ENCODE measurements at places on chromosomes 4 and X.

- DNase-seq: no peak
Observed at GRCh38 chr4:173259310-173259709, 74.8 kb downstream of the HMGB2 start.

DNA sequence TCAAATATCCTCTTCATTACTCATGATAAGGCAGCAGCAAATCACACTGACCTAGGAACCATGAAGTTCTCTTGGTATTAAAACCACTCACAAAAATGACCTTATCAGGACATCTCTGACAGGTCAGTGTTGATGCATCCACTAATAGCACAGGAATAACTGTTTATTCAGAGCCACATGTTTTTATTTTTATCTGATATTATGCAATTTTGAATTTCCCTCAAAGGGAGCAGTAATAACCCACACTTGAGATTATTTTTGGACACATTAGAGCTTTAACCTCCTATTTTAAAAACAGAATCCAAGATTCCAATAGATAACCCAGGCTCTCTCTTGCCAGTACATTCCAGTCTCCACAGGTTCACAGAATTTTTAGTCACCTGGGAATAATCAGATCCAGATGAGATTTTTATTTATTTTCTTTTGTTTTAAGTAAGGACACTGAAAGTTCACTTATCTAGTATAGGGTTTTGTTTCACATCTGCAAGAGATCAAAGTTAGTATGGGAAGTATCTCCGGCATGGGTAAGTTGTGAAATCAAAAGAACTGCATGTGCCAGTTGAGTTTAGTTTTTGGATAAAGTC is 36.3 kb upstream of the MYOZ2 start:
- DNase-seq: no peak

- DNase-seq: no peak
Observed at GRCh38 chr4:132958457-132959263, 190.4 kb upstream of the PCDH10 start.

GRCh38 chr4:130747842-130748241 is 1651.9 kb downstream of the C4orf33 start:
- DNase-seq: no peak

DNA sequence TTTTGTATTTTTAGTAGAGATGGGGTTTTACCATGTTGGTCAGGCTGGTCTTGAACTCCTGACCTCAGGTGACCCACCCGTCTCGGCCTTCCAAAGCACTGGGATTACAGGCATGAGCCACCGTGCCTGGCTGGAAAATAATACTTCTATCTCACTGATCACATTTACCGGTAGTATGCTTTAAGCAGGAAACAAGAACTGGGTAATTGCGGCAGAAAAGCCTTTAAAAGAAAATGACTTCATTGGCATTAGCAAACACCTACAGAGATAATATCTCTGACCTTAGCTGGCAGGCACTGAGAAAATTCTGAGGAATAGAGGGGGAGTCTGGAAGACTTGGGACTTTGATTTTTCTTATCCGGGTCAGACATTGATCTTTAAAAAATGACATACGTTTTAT is 78.5 kb downstream of the SHROOM3 start:
- no peak for DNase-seq

DNA sequence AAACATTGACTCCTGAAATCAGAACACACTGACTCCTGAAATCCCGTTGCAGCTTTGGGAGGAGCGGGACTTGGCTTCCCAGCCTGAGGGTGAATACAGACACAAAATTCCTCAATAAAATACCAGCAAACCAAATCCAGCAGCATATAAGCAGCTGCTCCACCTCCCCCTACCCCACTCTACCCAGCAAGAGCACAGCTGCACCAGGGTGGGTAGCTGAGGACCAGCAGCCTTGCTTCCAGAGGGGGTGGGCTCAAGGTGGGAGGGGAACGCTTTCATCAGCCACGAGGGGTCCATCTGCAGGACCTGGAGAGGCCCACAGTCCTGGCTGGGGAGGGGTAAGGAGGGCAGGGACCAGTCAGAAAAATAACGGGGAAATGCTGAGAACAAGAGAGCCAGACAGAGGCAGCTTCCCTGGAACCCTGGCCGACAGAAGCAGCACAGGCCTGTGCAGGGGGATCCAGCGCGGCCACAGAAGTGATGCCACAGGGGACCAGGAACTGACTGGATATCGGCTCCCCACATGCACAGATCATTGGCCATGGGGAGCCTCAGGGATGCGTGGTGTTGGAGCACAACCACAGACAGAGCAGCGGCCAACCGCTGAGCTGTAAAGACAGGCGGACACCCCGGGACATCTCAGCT is 49.8 kb downstream of the FGFRL1 start:
- no peak for DNase-seq

GRCh38 chr4:22493523-22493922 is 22.3 kb downstream of the ADGRA3 start:
- no peak for DNase-seq

DNA sequence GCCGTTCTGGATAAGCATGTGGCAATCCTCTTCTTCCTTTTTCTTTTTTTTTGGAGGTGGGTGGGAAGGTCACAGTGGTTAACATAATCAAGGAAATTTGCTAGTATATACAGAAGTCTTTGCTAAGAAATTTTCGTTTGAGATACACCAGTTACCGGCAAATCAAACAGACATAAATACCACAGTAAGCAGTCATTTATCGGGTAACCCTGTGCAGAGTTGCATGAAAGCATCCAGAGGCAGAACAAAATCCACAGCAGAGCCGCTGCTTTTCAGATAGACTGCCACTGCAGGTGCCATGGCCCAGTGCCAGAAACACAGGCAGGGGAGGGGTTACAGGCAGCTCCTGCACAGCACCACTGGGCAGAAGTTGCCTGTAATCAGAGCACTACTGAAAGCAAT is 179.1 kb upstream of the MAB21L2 start:
- no peak for DNase-seq

- DNase-seq: no peak
Observed at GRCh38 chrX:47158131-47158530, 13.1 kb downstream of the RBM10 start.
